Anterior cingulate cortex (tissue), 58 donors: ENCODE measurements at places on chromosomes 1 and 21.

- DNase-seq: no peak
These were observed 60.5 kb upstream of the PRMT6 start for GRCh38 chr1:106995970-106996369.

- no peak for DNase-seq
These were observed 11.5 kb downstream of the HIPK1 start for GRCh38 chr1:113940365-113941244.

- DNase-seq: no peak
These were observed 3.7 kb downstream of the MIGA1 start for GRCh38 chr1:77783141-77783540.

GRCh38 chr1:57058652-57059501 lies 93.1 kb upstream of the C8B start:
- DNase-seq: no peak
